ENCODE measurements at places on chromosomes 16 and 17. TPM values are rescaled to one million over a fixed set of nuclear protein-coding genes. Genes with fewer than 3 reads are reported as not detected.

DNA sequence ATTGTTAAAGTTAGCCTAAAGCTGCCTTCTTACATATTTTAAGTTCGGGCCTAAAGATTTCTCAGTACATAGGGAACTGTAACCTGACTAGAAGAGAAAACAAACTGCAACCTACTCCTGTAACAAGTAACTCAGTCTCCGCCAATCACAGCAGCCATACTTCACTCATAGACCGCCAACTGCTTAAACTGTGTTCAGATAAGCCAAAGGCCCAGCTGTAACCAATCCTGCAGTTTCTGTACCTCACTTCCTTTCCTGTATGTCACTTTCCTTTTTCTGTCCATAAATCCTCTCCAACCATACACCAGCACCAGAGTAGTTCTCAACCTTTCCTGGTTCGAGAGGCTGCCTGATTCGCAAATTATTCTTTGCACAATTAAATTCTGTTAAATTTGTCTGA lies 41.5 kb downstream of the GLG1 start:
- H3K4me3 ChIP-seq: no peak overlapping the region
- no peak overlapping the region for H3K27ac ChIP-seq
- no peaks in the 10 kb centered on the region for H3K27me3 ChIP-seq

- no peaks in the 10 kb centered on the region for H3K36me3 ChIP-seq
- H3K27ac ChIP-seq: peak overlapping the region; percentile 38
- peaks cover 2% of the 10 kb centered on the region for H3K27me3 ChIP-seq
- H3K4me3 ChIP-seq: peak overlapping the region; percentile 21
- DNase-seq: no peak
Measured at GRCh38 chr17:50961282-50962220, 95.4 kb upstream of the TOB1 start.

The UBE2Z gene
- 76.5 TPM for total RNA-seq

DNA sequence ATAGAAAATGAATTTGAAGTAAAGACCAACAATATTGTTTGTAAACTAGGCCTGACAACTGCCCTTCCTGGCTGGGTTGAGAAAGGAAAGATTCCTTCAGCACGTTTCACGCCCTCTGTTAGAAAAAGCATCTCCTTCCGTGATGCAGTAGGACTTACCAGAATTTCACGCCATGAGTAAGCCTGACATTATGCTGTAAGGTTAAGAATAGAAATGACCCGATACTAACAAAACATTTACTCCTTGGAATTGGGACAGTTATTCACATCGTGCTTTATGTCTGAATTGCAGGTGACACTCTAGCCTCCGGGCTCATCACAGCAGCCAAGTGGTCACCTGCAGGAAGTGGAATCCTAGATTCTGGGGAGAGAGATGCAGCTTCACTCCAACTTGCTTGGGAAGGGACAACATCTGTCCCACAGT lies 17.5 kb downstream of the MARCHF10 start:
- no peaks in the 10 kb centered on the region for H3K4me1 ChIP-seq
- no peak for DNase-seq

DNA sequence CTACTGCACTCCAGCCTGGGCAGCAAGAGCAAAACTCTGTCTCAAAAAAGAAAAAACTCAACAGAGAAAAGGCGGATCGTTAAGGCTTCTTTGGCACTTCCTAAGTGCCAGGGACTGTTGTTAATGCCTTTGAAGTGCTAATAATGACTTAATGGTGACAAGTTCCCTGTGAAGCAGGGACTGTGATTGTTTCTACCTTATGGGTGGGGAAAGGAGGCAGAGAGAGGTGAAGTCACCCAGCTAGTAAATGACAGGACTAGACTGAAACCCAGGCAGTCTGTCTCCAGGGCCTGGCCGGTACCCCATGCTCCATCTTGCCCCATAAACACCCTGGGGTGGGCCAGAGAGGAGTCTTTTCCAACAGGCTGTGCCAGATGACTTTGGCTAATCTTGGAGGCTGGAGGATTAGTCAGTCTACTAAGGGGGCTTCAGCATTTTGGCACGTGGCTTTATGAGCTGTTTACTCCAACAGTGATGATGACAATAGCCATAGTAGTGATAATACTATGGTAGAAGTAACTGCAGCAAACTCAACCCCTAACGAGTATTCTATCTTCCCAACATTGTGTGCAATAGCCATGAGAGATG lies 26.9 kb downstream of the ABCC1 start:
- no peak for DNase-seq
- H3K27ac ChIP-seq: no peak overlapping the region
- peaks cover 32% of the 10 kb centered on the region for H3K36me3 ChIP-seq
- peaks cover 2% of the 10 kb centered on the region for H3K27me3 ChIP-seq

- peaks cover 22% of the 10 kb centered on the region for H3K4me1 ChIP-seq
- peaks cover 5% of the 10 kb centered on the region for H3K36me3 ChIP-seq
- peaks cover 3% of the 10 kb centered on the region for H3K27me3 ChIP-seq
- H3K27ac ChIP-seq: peak overlapping the region; percentile 50
- peak; percentile 45 for DNase-seq
- H3K4me3 ChIP-seq: peak overlapping the region; percentile 7
Measured at GRCh38 chr16:54477714-54478113, 191.1 kb upstream of the IRX3 start.

The C1QL1 gene
- total RNA-seq: 14.6 TPM

The CNTNAP1 gene
- 44.8 TPM for total RNA-seq

DNA sequence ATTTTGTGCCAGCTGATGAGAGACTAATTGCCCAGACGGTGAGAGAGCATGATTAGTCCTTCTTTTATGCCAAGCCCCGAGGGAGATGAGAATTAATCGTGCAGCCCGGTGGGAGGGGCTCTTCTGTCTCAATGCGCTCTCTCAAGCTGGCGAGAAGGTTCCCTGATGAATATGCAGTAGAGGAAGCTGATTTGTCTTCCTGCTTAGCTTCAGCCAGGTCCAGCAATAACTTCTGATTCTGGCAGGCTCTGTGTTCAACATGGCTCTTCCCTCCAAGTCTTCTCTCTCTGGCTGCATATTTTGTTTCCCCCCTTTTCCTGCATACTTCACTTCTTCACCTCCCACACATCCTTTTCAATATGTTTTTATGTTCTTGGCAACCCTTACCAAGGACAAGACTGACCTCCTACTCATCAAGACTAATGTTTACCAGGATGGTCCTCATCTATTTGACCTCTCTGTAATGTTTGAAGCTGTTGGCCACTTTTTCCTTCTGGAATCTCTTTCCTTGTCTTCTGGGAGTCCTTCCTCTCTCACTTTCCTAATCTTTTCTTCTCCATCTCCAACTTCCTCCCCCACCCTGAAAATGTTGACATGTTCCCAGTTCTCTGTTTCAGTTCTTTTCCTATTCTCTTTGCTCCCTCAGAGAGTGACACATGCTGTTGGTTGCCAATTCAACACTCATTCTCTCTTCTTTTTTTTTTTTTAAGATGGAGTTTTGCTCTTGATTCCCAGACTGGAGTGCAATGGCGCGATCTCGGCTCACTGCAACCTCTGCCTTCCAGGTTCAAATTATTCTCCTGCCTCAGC lies 33.1 kb downstream of the ARL4D start:
- H3K4me3 ChIP-seq: peak overlapping the region; percentile 16
- H3K27me3 ChIP-seq: peaks cover 3% of the 10 kb centered on the region
- no peaks in the 10 kb centered on the region for H3K36me3 ChIP-seq

DNA sequence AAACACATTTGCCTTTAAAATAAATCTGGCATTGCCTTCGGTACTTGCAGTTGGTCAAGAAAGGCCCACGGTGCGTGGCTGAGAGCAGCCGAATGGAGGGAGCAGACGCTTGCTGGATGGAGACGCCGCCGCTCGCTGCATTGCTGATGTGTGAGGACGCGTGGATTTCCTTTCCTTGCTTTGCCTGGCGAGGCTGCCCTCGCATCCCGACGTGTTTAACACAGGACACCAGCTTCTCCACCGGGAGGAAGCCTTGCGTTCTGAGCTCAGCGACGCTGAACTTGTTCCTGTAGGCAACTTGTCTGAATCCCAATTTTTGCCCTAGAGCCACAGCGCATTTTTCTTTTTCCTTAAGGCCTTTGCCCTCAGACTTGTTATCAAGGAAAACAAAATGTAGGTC lies 45.8 kb downstream of the COX4I1 start:
- no peaks in the 10 kb centered on the region for H3K4me1 ChIP-seq
- H3K27ac ChIP-seq: no peak overlapping the region
- no peaks in the 10 kb centered on the region for H3K27me3 ChIP-seq
- no peak overlapping the region for H3K4me3 ChIP-seq
- H3K36me3 ChIP-seq: no peaks in the 10 kb centered on the region

The CALB2 gene
- total RNA-seq: 0.39 TPM

The HBA2 gene
- not detected for total RNA-seq

DNA sequence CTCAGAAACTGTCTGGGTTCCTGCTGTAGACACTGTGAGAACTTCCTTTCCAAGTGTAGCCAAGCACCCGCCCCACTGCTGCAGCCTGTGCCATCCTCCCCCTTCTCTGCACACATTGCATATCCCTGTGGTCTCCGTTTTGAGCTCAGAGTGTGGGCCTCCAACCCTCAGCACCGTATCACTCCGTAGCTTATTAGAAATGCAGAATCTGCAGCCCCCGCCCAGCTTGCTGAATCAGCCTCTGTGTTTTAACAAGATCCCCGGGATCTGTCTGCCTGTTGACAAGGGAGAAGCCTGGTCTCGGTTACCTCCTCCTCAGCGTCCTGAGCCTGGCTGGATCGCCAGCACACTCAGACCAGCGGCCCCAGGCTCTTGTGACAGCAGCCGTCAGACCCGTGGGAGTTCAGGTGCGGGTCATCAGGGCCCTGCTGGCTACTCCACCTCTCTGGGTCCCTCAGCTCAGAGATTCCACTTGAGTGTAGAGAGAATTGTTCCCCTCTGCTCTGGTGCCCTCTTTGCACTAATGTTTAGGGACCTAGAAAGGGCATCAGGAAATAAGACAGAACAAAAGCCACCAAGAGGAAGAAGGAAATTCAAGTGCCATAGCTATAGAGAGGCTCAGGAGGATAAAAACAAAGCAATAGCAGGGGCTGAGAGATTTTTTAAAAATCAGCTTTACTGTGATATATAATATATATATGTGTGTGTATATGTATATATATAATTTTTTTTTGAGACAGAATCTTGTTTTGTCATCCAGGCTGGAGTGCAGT lies 92.3 kb downstream of the PITPNC1 start:
- H3K4me3 ChIP-seq: peak overlapping the region; percentile 43
- H3K36me3 ChIP-seq: peaks cover 9% of the 10 kb centered on the region
- peaks cover 24% of the 10 kb centered on the region for H3K4me1 ChIP-seq
- H3K27ac ChIP-seq: peak overlapping the region; percentile 14

The PROCA1 gene
- 36.5 TPM for total RNA-seq

DNA sequence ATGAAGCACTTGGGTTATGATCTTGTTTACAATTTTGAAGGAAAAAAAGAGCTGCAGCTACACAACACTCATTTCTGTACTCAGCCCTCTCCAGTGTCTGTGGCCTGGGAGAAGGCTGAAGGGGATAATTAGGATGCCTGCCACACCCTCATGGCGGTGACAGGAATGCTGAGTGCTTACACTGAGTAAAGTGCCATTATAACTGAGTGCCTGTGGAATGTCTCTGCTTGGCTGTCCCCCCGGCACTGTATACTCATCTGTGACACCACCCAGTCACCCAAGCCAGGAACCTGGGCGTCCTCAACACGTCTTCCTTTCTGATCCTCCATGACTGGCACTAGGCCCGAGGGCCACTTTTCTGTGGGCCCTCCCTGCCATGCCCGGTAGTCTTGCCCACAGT lies 3.5 kb upstream of the MRPL38 start:
- H3K4me1 ChIP-seq: no peaks in the 10 kb centered on the region
- H3K4me3 ChIP-seq: no peak overlapping the region
- DNase-seq: no peak
- H3K36me3 ChIP-seq: no peaks in the 10 kb centered on the region
